Omental fat pad (tissue), 4 donors: ENCODE measurements at places on chromosomes 4 and X.

GRCh38 chr4:84874619-84875018 lies 91.9 kb downstream of the WDFY3 start:
- DNase-seq: no peak

- no peak for DNase-seq
These were observed 46.7 kb downstream of the ARL9 start for GRCh38 chr4:56552273-56552672.

- DNase-seq: no peak
These were observed 177.4 kb downstream of the PALLD start for GRCh38 chr4:168674077-168674747.

DNA sequence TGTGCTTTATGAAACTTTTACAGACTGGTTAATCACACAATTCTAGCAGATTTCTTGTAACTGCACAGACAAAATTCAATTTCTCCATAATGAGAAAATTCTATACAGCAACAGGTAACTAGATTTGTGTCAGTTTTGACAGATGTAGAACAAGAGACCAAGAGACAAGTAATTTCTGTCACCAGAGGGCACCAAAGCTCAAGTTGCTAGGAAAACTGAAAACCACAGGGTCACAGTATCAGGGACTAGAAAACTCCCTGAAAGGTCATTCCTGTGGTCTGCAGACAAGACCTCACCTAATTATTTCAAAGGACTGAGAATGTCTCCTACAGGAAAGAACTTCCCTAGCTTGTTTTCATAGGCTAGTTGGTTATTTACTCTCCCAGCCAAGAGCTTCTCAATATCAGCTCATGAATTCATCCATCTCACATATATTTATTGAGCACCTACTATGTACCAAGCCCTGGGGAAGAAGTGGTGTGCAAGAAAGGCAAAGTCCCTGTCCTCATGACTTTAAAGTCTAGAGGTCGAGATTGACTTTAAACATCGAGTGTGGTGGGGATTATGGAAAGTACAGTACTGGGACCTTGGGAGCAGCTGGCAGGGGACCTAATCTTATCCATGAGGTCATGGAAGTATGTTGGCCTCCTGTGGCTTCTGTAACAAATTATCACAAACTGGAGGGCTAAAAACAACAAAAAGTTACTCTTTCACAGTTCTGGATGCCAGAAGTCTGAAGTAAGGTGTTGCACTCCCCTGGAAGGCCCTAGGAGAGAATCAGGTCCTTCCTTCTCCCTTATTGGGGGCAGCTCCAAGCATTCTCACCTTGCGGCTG lies 47.8 kb upstream of the SETD7 start:
- no peak for DNase-seq

DNA sequence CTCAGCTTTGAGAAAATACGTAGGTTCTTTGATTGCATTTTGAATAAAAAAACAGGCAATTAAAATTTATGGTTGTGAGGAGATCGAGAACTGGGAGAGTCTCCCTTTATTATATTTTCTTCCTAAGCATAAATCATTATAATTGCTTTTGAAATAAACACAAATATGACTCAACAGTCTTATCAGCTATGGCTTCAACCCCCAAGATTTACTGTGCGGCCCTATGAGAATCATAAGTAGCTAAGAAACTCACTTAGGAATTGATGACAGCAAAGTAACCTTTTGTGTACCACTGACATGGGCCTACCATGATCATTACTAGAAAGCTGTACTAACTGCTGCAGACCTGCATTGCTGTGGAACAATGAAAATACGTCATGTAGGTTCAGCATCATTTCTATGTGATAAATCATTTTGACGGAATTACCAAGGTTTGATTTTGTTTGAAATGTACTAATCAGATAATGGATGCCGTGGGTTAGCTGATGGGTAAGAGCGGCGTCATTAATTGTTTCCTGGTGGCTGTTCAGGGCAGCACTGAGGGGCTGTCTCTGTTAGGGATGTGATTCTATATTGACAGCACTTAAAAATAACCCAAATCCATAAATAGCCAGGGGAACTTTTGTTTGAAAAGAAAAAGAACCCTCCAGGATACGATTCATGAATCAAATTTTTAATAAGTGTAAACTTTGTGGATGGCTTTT lies 51.5 kb upstream of the GPRIN3 start:
- no peak for DNase-seq

DNA sequence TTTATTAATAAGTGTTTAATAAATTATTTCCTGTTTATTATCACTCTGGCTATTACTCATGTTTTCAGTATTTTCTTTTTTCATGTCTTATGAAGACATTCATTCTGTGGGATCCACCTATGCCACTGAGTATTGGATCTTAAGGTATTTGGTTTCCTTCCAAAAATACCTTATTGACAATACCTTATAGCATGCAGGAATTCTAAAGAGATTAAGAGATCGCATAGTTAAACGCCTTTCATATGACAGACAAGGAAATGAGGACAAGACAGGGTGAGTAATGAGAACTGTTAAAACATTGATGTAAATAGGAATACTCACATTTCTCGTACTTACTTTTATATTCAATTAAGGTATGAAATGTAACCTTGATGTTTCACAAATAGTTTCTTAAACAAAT lies 38.2 kb upstream of the TMPRSS11B start:
- DNase-seq: no peak

- no peak for DNase-seq
These were observed 752 bp downstream of the MBTPS2 start for GRCh38 chrX:21840193-21840545.

- no peak for DNase-seq
These were observed 107.3 kb downstream of the SH3RF1 start for GRCh38 chr4:169163495-169163894.

GRCh38 chr4:24044610-24045589 lies 155.1 kb upstream of the PPARGC1A start:
- no peak for DNase-seq
